ENCODE measurements at places on chromosomes 2 and 18.

DNA sequence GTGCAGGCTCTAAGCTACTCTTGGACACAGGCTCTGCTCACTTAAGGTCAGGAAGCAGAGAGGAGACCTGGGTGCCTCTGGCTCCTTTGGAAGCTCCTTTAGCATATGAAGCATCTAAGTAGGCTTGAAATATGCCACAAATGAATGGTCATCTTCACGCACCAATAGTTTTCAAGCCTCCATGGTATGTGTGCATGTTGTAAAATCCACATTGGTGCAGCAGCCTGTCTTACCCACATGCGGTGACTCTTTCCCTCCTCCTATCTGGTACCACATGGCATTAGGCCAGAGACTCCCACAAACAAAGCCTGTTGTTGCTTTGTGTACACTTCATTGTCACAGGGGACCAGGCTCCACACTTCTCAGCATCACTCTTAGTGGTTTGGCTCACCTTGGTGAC lies 442.2 kb upstream of the RAB12 start:
- DNase-seq: no peak

DNA sequence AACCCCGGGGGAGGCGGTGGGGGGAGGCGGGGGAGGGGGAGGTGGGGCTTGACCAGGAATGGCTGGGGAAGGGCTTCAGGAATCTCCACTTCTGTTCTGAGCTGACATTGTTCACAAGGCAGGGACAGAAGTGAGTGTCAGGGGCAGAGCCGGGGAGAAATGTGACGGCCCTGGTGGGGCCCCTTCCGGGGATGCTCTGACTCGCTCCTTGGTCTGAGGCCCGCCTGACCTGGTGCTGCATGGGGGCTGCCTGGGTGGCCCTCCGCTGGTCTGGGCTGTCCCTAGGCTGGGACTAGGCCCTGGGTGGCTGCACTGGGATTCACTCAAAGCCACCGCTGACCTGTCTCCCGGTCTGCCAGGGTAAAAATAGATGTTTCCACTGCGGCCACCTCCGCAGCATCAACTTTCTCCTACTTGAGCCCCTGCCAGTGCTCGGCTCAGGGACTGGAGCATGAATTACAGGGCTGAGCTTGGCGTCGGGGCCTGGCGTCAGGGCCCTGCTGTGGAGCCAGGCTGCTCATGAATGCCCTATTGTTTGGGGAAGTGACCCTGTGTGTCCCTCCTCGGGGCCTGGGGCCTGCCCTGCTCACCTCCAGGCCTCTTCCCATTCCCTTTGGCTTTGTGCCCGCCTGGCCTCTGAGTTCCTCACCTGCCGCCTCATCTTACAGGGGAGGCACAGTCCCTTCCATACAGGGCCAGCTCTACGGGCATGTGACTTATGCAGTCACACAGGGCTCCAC lies 247.5 kb downstream of the DYSF start:
- DNase-seq: no peak

GRCh38 chr18:10037181-10037580 lies 123.4 kb downstream of the VAPA start:
- no peak for DNase-seq

GRCh38 chr2:174683392-174683759 lies 80.9 kb downstream of the CHRNA1 start:
- DNase-seq: peak; percentile 33

- no peak for DNase-seq
These were observed 42.2 kb upstream of the TBR1 start for GRCh38 chr2:161373942-161374341.

DNA sequence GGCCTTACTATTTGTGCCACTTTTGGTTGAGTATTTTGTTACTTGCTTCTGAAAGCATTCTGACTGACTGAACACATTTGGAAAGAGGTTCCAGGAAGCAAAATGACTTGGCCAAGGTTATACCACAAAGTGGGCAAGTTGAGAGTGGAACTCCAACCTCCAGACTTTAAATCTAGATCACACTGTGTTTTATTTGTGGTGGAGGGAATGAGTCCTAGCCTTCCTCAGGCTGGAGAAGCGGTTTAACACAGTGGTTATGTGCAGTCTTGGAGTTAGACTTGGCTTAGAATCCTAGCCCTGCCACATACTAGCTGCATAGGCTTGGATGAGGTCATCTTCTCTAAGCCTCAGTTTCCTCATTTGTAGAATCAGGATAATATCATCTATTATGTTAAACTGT lies 33.4 kb downstream of the PLEKHM3 start:
- no peak for DNase-seq

Measured in GM12891 (cell line).